ENCODE measurements at places on chromosomes 4 and X.

- no peaks in the 10 kb centered on the region for H3K36me3 ChIP-seq
- no peaks in the 10 kb centered on the region for H3K27me3 ChIP-seq
- H3K27ac ChIP-seq: no peak overlapping the region
- peaks cover 28% of the 10 kb centered on the region for H3K4me1 ChIP-seq
- no peak overlapping the region for H3K4me3 ChIP-seq
These were observed 40.9 kb downstream of the PDS5A start for GRCh38 chr4:39936565-39937418.

DNA sequence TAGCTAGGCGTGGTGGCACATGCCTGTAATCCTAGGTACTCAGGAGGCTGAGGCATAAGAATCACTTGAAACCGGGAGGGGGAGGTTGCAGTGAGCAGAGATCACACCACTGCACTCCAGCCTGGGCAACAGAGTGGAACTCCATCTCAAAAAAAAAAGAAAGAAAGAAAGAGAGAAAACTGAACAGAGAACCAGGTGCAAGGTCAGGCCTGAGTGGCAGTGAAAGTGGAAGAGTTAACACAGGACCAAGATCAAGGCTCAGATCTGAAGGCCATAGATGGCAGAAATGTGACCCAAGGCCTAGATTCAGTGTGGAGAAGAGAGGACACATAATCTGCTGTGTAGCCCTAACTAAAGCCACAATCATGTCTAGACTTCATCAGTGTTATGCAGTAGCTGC lies 4.9 kb upstream of the ZNF630 start:
- H3K27ac ChIP-seq: no peak overlapping the region
- H3K36me3 ChIP-seq: no peaks in the 10 kb centered on the region
- DNase-seq: no peak
- no peak overlapping the region for H3K4me3 ChIP-seq

DNA sequence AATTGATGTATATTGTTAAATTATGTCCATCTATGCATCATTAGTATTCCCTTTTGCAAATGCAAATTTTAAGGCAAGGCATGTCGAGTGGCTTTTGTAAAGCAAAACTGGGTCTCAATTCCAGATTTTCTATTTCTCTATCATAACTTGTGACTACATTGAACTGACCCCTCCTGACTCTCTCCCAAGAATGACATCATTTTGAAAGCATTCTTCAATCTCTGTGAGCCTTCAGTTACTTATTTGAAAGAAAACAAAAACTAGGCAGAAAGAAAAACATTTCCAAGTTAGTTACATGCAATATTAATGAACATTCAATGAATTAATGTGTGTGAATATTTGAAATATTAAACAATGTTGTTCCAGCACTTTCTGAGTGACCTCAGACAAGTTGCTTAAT lies 314.3 kb upstream of the CLNK start:
- no peak overlapping the region for H3K4me3 ChIP-seq
- no peaks in the 10 kb centered on the region for H3K4me1 ChIP-seq
- no peak overlapping the region for H3K27ac ChIP-seq
- no peaks in the 10 kb centered on the region for H3K27me3 ChIP-seq
- H3K36me3 ChIP-seq: no peaks in the 10 kb centered on the region
- no peak for DNase-seq

- H3K36me3 ChIP-seq: no peaks in the 10 kb centered on the region
- no peaks in the 10 kb centered on the region for H3K27me3 ChIP-seq
- H3K27ac ChIP-seq: no peak overlapping the region
- H3K4me1 ChIP-seq: no peaks in the 10 kb centered on the region
These were observed 19.4 kb upstream of the SERTM2 start for GRCh38 chrX:111492085-111492484.

DNA sequence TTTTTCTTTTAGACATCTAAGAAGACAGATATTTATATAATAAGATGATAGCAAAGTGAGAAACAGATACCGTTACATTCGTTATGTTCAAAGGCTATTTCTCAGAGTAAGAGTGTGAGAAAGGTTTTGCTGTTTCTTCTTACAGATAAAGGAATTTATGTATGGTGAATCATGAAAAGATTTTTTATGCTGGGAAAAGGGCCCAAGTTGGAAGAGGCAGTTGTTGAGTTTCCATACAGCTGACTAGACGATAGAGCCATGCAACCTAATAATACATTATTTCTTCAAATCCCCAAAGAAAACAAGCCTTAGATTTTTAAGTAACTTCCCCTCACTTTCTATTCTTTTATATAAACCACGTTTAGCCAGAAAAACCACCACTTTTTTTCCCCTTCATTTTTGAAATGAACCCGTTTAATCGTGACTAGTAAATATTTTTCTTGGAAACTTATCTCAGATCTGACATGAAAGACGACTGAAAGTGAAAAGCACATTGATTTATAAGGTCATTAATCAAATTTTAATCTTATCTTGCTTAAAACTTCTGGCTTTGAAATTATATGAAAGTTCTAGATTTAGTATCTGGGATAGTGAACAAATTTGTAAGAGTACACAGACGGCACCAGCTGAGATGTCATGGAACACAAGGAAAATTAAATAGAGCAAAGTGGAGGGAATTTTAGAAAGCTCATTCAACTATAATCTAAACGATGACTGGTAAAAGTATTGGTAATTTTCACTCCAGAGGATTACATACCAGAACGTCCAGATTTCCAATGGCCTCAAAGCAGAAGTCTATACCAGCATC lies 10.9 kb downstream of the ADH6 start:
- H3K4me1 ChIP-seq: peaks cover 17% of the 10 kb centered on the region
- H3K4me3 ChIP-seq: no peak overlapping the region
- no peaks in the 10 kb centered on the region for H3K36me3 ChIP-seq
- H3K27ac ChIP-seq: no peak overlapping the region
- H3K27me3 ChIP-seq: no peaks in the 10 kb centered on the region

DNA sequence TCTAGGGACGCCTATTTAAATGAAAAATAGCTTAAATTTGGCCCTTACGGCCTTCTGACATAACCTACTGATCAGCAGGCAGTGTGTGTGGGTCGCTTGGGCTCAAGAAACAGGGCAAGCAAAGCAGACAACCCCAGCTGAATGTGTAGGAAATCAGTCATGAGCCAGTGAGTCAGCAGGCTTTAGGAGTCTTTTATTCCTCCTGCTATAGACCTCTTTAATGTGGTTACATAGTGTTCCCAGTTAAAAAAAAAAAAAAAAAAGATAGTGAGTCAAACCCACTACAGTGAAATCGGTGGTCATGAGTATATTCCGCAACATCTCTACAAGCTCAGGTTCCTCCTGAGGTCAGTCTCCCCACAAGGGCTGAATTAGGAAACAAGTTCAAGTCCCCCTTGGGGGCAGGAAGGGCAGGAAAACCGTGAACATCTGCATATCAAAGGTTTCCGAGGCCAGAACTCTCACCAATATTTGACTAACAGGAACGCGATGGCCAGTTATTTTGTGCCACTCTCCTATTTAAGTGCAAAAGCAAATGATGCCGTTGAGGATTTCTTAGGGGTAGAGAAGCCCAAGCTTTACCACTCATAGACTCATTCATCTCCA lies 32.7 kb downstream of the ACSL1 start:
- peaks cover 30% of the 10 kb centered on the region for H3K36me3 ChIP-seq
- no peak overlapping the region for H3K4me3 ChIP-seq
- H3K27me3 ChIP-seq: no peaks in the 10 kb centered on the region
- peak overlapping the region; percentile 10 for H3K27ac ChIP-seq
- peaks cover 16% of the 10 kb centered on the region for H3K4me1 ChIP-seq
- DNase-seq: no peak

DNA sequence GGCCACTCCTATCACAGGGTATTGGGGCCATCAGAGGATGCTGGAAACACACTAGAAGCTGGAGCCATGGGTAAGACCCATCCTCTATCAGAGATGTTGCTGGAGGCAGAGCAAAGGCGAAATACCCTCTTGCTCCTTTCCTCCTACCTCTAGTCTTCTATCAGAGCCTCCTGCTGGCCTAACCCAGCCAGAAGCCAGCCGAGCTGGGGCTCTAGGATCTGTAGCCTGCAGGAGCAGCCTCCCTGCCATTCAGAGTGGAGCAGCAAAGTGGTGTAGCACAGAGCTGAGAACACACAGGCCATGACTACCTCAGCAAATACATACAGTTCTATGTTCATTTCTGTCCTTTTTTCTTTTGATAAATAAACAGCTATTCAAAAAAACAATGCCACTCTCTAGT lies 35.7 kb downstream of the GATB start:
- no peak overlapping the region for H3K27ac ChIP-seq
- peaks cover 8% of the 10 kb centered on the region for H3K4me1 ChIP-seq
- H3K36me3 ChIP-seq: no peaks in the 10 kb centered on the region
- H3K27me3 ChIP-seq: no peaks in the 10 kb centered on the region

DNA sequence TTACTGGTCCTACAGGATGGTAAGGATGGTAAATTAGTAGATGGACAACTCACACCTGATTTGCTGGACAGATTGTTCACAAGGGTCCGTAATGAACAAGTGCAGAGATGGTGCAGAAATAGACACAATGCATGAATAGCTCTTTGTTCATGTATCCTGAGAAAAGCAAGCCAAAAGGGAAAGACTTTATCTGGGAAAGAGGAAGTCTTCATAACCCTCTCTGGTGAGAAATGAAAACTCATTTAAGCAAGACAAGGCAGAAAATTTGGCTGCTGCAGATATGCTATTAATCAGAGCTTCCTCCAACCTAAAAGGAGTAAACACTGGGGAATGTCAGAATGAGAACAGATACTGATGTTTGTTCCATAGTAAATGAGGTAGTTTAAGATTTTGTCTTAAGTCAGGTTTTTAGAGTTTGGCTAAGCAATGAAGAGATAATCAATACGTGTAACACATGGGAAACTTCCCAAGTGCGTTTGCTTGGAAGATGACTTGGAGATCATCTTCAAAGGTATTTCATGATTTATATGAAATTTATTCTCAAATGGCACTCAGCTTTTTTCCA lies 152.4 kb upstream of the BMPR1B start:
- H3K27ac ChIP-seq: no peak overlapping the region
- H3K4me3 ChIP-seq: no peak overlapping the region
- H3K27me3 ChIP-seq: no peaks in the 10 kb centered on the region
- H3K36me3 ChIP-seq: peaks cover 3% of the 10 kb centered on the region

GRCh38 chr4:168259096-168259495 lies 59.5 kb downstream of the DDX60 start:
- DNase-seq: no peak
- H3K27me3 ChIP-seq: no peaks in the 10 kb centered on the region
- no peak overlapping the region for H3K27ac ChIP-seq
- H3K4me3 ChIP-seq: no peak overlapping the region

- no peaks in the 10 kb centered on the region for H3K36me3 ChIP-seq
- H3K27ac ChIP-seq: no peak overlapping the region
- H3K4me1 ChIP-seq: no peaks in the 10 kb centered on the region
- no peak for DNase-seq
These were observed 100.5 kb upstream of the PCDH7 start for GRCh38 chr4:30619679-30620078.

DNA sequence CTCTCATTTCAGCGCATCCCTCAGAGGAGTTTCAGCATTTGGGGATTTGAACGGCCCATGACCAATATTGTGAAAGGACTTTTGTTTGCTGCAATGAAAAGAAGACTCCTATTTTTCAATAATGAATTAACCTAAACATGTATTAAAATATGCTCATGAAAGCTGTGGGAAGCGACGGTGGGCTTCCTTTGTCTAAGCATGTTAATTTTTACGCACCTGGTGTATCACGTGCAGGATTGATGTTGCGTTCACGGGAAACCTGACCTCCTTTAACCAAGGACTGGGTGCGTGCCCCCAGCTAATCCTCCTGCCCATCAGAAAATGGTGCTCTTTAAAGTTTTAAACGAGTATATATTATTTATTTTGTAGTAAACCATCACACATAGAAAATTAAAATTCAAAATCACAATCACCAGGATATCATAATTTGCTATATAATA lies 590 bp upstream of the CCDC110 start:
- H3K4me1 ChIP-seq: peaks cover 16% of the 10 kb centered on the region
- H3K27me3 ChIP-seq: no peaks in the 10 kb centered on the region
- no peak overlapping the region for H3K27ac ChIP-seq
- H3K36me3 ChIP-seq: no peaks in the 10 kb centered on the region
- no peak for DNase-seq

DNA sequence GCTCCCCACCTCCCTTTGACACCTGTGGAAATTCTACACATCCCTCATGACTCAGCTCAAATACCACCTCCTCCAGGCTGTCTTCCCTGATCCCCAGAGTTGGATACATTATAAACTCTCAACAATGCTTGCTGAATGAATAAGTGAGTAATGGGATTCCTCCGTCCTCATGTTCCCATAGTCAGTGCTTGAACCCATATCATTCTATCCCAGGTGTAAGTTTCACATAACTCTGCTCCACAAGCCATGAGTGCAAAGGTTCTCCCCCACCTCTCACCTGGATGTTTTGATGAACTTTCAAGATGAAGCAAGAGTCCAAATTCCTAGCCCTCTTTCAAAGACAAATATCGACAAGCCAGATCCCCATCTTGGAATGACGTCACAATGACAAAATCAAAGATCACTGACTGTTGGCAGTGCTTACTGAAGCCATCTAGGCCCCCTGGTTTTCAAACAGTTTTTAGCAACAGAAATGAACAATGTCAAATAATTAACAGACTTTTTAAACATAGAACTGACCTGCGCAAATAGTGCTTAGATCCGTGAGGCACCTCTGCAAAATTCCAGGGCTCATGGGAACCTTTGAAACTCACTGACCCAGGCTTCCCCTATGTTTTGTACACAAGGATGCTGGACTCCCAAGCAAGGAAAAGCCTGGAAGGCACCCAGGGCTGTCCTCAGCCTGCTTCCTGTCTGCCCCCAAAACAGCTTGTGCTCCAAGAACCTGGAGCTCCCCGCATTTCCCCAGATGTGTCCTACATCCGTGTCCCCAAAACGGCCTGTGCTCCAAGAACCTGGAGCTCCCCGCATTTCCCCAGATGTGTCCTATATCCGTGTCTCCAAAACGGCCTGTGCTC lies 4.0 kb downstream of the SLC2A9 start:
- no peak overlapping the region for H3K27ac ChIP-seq
- H3K4me3 ChIP-seq: no peak overlapping the region
- H3K36me3 ChIP-seq: no peaks in the 10 kb centered on the region
- peaks cover 44% of the 10 kb centered on the region for H3K4me1 ChIP-seq

- no peaks in the 10 kb centered on the region for H3K4me1 ChIP-seq
- H3K4me3 ChIP-seq: no peak overlapping the region
- H3K36me3 ChIP-seq: no peaks in the 10 kb centered on the region
- H3K27ac ChIP-seq: no peak overlapping the region
- DNase-seq: no peak
- H3K27me3 ChIP-seq: no peaks in the 10 kb centered on the region
These were observed 8.9 kb downstream of the GPR174 start for GRCh38 chrX:79153348-79153747.

GRCh38 chr4:41935652-41936021 lies 408 bp downstream of the TMEM33 start:
- H3K4me1 ChIP-seq: peaks cover 50% of the 10 kb centered on the region
- peak overlapping the region; percentile 95 for H3K27ac ChIP-seq
- peak overlapping the region; percentile 95 for H3K4me3 ChIP-seq
- no peaks in the 10 kb centered on the region for H3K27me3 ChIP-seq
- DNase-seq: no peak

GRCh38 chr4:156193800-156194199 lies 240.1 kb upstream of the CTSO start:
- H3K36me3 ChIP-seq: no peaks in the 10 kb centered on the region
- no peak overlapping the region for H3K4me3 ChIP-seq
- no peak for DNase-seq

DNA sequence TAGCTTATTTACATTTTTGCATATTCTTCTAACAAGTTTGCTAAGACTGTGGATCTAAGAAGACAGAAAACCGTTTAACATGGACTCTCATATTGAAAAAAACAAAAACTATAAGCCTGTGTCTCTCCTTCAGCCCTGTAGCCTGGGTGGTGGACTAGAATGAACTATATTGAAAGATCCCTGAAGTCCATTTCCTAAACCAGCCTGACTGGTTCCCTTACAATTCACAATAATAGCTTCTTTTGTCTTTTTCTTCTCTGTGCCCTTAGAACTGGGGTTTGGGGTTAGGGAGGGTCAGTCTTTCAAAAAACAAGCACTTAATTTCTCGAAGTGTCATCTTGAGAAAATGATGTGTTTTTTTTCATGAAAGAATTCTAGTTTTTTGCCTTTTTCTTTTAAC lies 59.0 kb downstream of the GSTCD start:
- no peak overlapping the region for H3K4me3 ChIP-seq
- H3K36me3 ChIP-seq: no peaks in the 10 kb centered on the region
- H3K27ac ChIP-seq: no peak overlapping the region
- no peaks in the 10 kb centered on the region for H3K27me3 ChIP-seq
